Karpas-422 (cell line): ENCODE measurements at places on chromosomes 7 and 10. TPM values are rescaled to one million over a fixed set of nuclear protein-coding genes. Genes with fewer than 3 reads are reported as not detected.

Gene SUN3
- total RNA-seq = not detected in 2 replicates

DNA sequence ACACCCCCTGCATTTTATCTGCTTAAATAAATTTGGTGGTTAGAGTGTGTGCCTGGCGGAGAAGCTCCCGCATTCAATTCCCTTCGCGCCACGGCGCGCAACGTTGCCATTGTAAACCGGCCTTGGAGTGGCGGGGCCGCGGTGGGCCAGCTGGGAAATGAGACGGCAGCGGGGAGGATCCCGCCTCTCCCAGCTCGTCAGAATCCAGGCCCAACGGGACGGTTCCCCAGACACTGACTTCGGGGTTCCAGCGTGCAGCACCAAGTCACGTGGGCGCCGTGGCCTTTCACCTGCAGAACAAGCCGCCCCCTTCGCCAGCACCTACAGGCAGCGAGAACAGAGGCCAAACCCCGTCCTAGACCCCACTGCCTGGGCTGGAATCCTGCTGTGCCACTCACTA is 103.4 kb downstream of the GRID1 start:
- H3K4me3 ChIP-seq = no peak overlapping the region
- H3K27ac ChIP-seq = no peak overlapping the region
- H3K36me3 ChIP-seq = no peaks in the 10 kb centered on the region
- peaks cover 14% of the 10 kb centered on the region for H3K4me1 ChIP-seq
- no peak for DNase-seq

DNA sequence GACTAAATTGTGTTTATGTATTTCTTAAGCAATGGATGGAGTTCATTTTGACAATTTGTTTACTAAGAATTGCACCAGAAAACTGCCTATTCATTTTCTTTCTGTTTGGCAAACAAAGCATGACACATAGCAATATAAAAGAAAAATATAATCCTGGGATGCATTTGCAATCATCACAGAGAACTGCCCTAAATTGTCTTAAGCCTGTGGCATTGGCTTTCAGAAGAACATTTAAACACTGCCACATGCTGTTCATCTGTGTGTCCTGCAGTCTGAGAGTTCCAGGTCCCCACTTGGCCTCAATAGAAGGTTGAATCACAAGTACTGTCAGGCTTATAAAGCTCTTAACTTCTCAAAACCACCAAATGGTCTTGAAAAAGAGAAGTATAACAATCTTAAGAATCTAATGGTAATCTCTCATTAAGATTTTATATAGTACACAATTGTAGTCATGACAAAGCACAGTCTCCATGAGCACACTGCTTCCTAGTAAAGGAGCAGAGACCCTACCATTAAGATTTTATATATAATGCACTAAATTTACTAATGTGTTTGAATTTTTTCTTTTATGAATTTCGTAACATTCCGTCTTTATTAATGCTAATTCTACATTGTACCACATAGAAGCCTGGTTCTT is 29.9 kb downstream of the RNLS start:
- H3K4me3 ChIP-seq = no peak overlapping the region
- peaks cover 8% of the 10 kb centered on the region for H3K4me1 ChIP-seq
- H3K27me3 ChIP-seq = no peaks in the 10 kb centered on the region
- DNase-seq = peak; percentile 62

Gene ZNF479
- not detected in 2 replicates for total RNA-seq

GRCh38 chr10:124906551-124907001 is 35.3 kb upstream of the ZRANB1 start:
- H3K4me3 ChIP-seq = no peak overlapping the region
- H3K36me3 ChIP-seq = no peaks in the 10 kb centered on the region
- no peaks in the 10 kb centered on the region for H3K27me3 ChIP-seq
- DNase-seq = no peak

Gene GPR37
- not detected in 2 replicates for total RNA-seq

Gene MYOF
- 8.1 and 9.2 TPM in 2 replicates for total RNA-seq
